ENCODE measurements at places on chromosomes 3 and 15.

DNA sequence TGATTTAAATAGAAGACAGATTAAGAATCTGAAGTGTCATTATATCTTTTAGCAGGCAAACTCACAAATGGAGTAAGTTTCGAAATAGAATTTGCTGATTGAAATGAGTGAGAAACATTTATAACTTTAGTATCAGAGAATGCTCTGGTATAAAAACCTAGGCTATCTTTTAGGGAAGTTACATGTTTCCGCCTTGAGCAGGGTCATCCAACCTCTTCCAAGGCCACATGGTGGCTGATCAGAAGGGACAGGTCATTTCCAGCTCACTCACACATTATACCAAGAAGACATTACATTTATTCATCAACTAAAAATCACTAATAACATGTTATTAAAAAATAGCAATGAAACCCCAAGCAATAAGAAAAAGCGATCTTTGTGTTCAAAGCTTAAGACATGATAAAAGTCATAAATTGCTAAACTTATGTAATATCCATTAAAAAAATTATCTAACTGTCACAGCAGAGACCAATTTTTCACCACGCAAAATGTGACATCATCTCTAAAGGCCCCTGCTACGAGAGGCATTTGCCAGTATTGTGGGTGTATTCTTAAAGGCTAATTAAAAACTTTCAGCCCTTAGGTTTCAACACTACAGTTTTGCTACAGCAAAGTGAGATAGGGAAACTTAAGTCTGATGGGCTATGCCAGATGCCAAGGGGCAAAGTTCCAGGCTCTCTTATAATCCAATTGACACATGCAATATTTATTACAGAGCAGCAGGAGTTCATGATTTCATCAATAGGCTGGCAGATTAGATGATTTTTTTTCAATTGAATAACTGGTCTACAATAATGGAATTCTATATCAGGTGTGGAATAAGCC, 240.4 kb upstream of the TBL1XR1 start:
- no peak for DNase-seq

- no peak for DNase-seq
Measured at GRCh38 chr3:50336452-50337174, 4.0 kb downstream of the RASSF1 start.

- DNase-seq = no peak
Measured at GRCh38 chr3:75237477-75237876, 426.7 kb upstream of the FRG2C start.

- DNase-seq = no peak
Measured at GRCh38 chr15:21267671-21268395, 172.5 kb downstream of the POTEB3 start.

- no peak for DNase-seq
Measured at GRCh38 chr3:59436164-59436958, 386.5 kb upstream of the CFAP20DC start.
